Activated CD4-positive, alpha-beta T cell treated with anti-CD3 and anti-CD28 coated beads, Interleukin-2, amount 10 ng/mL, durations not matched to agents 7 days and 5 days (primary cell): ENCODE measurements at places on chromosomes 2 and 18.

- DNase-seq: no peak
Measured at GRCh38 chr18:70296289-70296688, 7.4 kb downstream of the SOCS6 start.

GRCh38 chr2:33372940-33373553 lies 103.4 kb upstream of the RASGRP3 start:
- peak; percentile 48 for DNase-seq

- DNase-seq: no peak
Measured at GRCh38 chr18:4748975-4749374, 293.9 kb upstream of the DLGAP1 start.

- DNase-seq: no peak
Measured at GRCh38 chr2:38960609-38961320, 71.1 kb downstream of the ARHGEF33 start.

GRCh38 chr2:239061824-239062570 lies 214.1 kb downstream of the TWIST2 start:
- no peak for DNase-seq

GRCh38 chr2:22282220-22282619 lies 1102.8 kb upstream of the KLHL29 start:
- DNase-seq: no peak

- no peak for DNase-seq
Measured at GRCh38 chr2:230825354-230825753, 39.4 kb upstream of the ITM2C start.

GRCh38 chr2:74439373-74439772 lies 2.4 kb downstream of the RTKN start:
- no peak for DNase-seq

DNA sequence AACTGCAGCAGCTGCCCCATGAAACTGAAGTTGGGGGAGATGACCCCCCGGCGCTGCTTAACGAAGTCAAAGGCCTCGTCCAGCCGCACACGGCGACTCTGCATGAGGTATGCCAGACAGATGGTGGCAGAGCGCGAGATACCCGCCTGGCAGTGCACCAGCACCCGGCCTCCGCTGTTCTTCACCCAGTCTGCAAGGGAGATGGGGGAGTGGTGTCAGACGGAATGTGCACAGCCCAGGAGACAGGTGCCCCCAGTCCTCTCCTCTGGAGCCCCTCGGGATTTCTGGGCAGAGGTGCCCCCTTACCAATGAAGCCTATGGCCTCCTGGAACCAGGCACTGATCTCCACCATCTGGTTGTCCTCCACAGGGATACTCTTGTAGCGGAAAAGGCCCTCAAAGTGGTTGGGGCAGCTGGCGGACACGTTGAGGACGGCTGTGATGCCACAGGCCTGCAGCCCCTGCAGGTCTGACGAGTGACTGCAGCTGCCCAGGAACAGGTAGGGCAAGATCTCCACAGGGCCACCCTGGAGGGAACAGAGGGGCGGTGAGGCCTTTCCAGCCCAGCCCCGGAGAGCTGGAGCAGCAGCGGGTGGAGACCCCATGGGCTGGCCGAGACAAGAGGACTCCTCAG lies 1.3 kb downstream of the DUSP2 start:
- DNase-seq: peak; percentile 39

GRCh38 chr2:61328707-61329251 lies 142.1 kb downstream of the USP34 start:
- DNase-seq: no peak

- no peak for DNase-seq
Measured at GRCh38 chr2:73821669-73822068, 7.1 kb upstream of the STAMBP start.

DNA sequence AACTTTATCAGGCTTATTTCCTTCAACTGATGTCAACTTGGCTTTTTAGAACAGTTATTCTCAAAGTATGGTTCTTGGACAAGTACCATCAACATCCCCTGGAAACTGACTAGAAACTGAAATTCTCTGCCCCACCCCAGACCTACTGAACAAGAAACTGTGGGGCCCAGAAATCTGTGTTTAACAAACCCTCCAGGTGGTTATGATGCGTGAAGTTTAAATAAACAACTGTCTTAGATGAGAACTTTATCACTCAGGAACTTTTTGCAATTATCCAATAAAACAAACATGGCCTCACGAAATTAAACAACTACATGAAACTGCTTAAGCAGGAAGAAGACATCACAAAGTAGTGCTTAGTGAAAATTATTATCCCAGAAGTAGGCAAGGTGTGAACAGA lies 4.4 kb downstream of the HIBCH start:
- no peak for DNase-seq

- DNase-seq: no peak
Measured at GRCh38 chr2:150663143-150663542, 175.7 kb upstream of the RND3 start.

- no peak for DNase-seq
Measured at GRCh38 chr2:217393585-217394032, 533.7 kb upstream of the TNP1 start.

GRCh38 chr18:56076723-56077122 lies 488.7 kb upstream of the TCF4 start:
- no peak for DNase-seq

GRCh38 chr2:23523373-23524260 lies 138.6 kb downstream of the KLHL29 start:
- DNase-seq: no peak

- DNase-seq: no peak
Measured at GRCh38 chr2:165876269-165876668, 77.3 kb downstream of the TTC21B start.
